ENCODE measurements at places on chromosomes 3 and 15.
A peak's percentile ranks its signal among the peaks of the same experiment; 100 is the strongest.

GRCh38 chr15:31487811-31488436 lies 161.3 kb downstream of the KLF13 start:
- DNase-seq, result peak; percentile 37

GRCh38 chr3:97815149-97815917 lies 6.5 kb upstream of the CRYBG3 start:
- DNase-seq, result peak; percentile 25

DNA sequence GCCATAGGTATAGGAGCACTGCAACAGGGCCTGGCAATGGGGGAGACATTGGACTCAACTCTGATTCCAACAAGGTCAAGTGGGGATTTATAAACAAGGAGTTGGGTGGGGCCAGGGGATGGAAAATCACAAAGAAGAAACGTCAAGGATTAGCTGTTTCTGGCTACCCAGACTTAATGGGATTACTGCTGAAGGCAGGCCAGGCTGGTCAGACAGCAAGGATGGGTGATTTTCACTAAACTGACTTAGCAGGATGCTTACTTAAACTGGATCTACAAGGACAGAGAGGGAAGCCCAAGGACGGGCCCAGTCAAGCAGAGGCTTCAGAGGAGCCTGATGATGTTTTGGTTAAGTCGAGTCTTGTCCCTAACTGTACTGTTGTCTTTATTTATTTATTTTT lies 76.2 kb downstream of the USP13 start:
- DNase-seq, result no peak

DNA sequence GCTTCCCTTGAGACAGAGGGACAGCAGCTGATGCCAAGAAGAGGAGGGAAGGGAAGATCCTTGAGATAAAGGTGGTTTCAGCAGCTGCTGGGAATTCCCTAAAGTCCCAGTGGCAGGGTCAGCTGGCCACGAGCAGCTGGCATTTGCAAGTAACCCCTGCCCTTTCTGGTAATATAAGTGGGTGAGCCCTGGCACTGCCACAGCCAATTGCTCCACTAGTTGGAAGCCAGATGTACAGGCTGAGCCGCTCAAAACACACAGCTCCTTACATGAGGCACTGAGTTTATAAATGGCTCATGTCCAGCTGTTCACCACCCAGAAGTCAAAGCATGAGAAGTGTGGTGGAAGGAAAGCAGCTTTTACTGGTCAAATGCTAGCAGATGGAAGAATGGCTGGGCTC lies 35.4 kb downstream of the PRR20G start:
- DNase-seq, result no peak

GRCh38 chr3:114727373-114727772 lies 419.7 kb downstream of the ZBTB20 start:
- DNase-seq, result no peak

DNA sequence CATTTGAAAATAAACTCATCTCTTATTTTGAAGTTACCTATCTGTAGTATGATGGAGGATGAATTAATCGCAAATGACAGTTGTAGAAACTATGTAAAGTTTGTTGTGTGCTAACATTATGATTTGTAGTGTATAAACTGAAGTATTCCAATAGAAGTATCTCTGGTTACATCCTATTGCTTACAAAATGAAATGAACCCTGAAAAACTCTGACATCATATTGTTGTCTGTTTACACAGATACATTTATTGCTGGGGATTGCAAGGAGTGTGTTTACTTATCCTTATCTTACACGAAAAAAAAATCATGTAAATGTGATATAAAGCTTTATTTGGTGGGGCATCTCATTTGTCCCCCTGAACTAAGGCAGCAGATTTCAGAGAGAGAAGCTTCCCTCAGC lies 2.6 kb upstream of the ABHD10 start:
- DNase-seq, result no peak

Measured in EL (cell line).